ENCODE measurements at places on chromosomes 16 and 17.

DNA sequence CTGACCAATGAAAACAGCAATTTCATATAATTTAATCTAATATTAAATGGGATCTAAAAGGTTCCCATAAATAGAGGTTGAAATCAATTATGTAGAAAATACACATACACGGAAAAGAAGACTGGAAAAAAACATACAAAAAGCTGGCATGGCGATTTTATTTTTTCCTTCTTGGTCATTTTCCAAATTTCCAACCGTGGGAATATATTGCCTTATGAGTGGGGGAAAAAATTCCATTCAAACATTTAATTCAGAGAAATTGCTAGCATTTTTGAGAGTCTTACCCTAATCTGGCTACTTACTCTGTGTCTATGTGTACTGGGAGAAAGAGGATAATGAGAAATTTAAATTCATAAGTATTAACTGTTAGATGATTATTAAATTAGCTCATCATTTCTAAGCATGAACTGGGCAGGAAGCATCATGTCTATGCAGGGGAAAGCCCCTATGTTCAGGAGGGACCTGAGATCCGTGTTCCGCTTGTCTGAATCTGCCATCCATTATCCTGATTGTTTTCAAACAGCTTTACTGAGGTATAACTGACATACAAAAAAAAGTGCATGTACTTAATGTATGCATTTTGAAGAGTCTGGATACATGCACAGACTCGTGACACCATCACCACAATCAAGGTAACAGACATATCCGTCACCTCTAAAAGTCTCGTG, 145.2 kb downstream of the XYLT1 start:
- no peak for DNase-seq

GRCh38 chr17:27384261-27384701, 72.0 kb upstream of the KSR1 start:
- DNase-seq = peak; percentile 18

GRCh38 chr17:79707931-79708891, 22.5 kb upstream of the ENPP7 start:
- DNase-seq = peak; percentile 46

DNA sequence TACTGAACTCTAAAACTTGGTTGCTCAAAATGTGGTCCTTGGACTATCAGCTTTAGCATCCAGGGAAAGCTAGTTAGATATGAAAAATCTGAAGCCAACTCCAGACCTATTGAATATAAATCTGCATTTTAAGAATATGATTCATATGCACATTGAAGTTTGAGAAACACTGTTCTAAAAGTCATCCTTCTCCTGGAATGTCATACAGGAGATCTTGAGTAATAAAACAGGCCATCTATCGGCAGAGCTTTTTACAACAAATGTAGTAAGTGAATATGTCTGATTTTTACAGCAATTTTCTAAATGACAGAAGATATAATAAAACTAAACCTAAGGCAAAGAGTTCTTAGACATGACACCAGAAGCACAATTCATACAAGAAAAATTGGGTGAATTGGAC, 140.4 kb downstream of the PMP22 start:
- no peak for DNase-seq

DNA sequence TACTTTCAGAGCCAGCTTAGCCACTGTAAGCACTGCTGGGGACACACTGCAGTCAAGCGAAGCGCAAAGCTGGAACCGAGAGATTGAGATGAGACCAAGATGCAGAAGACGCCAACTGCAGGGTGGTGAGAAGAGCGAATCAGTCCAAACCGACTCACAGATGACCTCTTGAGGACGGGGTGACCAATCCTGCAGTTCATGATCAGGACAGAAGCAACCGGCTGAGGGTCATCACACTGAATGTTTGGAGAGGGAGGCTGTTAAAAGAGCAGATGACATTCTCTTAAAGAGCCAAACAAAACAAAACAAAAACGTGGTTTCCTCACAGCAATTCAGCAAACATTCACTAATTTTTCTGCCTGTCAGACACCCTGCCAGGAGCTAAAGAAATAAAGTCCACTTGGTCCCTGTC, 8.5 kb downstream of the HASPIN start:
- DNase-seq = peak; percentile 23

DNA sequence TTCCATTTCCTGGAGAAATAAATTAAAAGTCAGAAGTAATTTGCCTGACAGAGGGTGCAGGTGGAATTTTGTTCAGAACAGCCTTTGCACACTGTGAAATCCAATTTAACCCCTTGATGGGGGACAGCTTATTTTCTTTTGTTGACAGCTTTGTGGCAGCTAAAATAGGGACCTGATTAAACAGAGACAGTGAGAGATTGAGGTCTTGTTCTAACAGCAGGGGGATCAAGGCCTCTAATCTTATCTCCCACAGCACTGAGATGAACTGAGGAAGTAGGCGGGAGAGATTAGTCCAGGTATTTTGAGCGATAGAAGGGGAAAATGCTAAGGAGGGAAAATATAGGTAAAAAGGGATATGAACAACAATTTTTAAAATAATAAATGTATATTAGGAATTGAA, 1491.4 kb upstream of the GOT2 start:
- peak; percentile 87 for DNase-seq

- no peak for DNase-seq
These were observed 22.5 kb downstream of the OR1D5 start for GRCh38 chr17:3040882-3041281.

- DNase-seq = no peak
These were observed 53.8 kb downstream of the CEP112 start for GRCh38 chr17:66138120-66138519.

DNA sequence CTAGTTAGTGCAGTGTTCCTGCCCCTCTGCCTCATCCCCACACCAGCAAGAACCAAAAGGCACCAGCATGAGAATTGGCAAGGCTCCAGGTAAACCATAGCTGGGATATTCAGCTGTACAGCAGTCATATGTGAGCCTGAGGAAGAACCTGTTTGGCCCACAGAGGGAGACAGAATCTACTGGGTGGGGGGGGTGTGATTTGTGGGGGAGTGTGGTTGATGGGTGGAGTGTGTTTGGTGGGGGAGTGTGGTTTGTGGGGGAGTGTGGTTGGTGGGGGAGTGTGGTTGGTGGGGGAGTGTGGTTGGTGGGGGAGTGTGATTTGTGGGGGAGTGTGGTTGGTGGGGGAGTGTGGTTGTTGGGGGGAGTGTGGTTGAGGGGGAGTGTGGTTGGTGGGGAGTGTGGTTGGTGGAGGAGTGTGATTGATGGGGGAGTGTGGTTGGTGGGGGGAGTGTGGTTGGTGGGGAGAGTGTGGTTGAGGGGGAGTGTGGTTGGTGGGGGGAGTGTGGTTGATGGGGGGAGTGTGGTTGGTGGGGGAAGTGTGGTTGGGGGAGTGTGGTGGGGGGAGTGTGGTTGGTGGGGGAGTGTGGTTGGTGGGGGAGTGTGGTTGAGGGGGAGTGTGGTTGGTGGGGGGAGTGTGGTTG, 19.5 kb downstream of the MINK1 start:
- no peak for DNase-seq

- DNase-seq = no peak
These were observed 260.1 kb downstream of the IRX3 start for GRCh38 chr16:54026456-54026855.

Measured in mesendoderm (in vitro differentiated cells).